ENCODE measurements at places on chromosomes 2 and 18. TPM values are rescaled to one million over a fixed set of nuclear protein-coding genes. Genes with fewer than 3 reads are reported as not detected.

The LAMA1 gene
- not detected for total RNA-seq

The STAMBP gene
- 39.8 TPM for total RNA-seq

The LOXHD1 gene
- total RNA-seq: 0.15 TPM

The OR6B2 gene
- total RNA-seq: not detected

The TEKT4 gene
- not detected for total RNA-seq

The KCNS3 gene
- 3.0 TPM for total RNA-seq

The ING5 gene
- 21.0 TPM for total RNA-seq

The CD207 gene
- total RNA-seq: 0.20 TPM

The CAPN14 gene
- total RNA-seq: 0.11 TPM

The RAB6C gene
- total RNA-seq: not detected

The MC5R gene
- not detected for total RNA-seq

GRCh38 chr2:68561372-68561771 is 82.0 kb upstream of the PROKR1 start:
- DNase-seq: no peak

GRCh38 chr2:64259312-64259711 is 115.1 kb upstream of the PELI1 start:
- peak; percentile 71 for DNase-seq

- no peak for DNase-seq
Measured at GRCh38 chr2:69114534-69114933, 101.6 kb downstream of the ANTXR1 start.

GRCh38 chr2:229802785-229803184 is 88.4 kb upstream of the DNER start:
- DNase-seq: no peak

- no peak for DNase-seq
Measured at GRCh38 chr2:28951910-28952835, 28.9 kb upstream of the TOGARAM2 start.

DNA sequence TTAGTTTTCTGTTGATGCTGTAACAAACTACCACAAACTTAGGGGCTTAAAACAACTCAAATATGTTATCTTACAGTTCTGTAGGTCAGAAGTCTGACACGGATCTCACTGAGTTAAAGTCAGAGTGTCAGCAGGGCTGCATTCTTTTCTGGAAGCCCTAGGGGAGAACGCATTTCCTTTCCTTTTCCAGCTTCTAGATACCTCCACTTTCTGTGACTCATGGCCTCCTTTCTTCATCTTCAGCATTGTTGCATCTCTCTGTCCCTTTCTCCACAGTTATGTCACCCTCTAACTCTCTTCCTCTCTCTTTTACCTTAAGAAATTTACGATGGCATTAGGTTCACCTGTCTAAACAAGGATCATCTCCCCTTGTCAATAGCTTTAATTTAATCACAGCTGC is 13.3 kb upstream of the PPP4R1 start:
- DNase-seq: no peak

GRCh38 chr2:121903037-121903689 is 147.7 kb downstream of the TSN start:
- peak; percentile 88 for DNase-seq

DNA sequence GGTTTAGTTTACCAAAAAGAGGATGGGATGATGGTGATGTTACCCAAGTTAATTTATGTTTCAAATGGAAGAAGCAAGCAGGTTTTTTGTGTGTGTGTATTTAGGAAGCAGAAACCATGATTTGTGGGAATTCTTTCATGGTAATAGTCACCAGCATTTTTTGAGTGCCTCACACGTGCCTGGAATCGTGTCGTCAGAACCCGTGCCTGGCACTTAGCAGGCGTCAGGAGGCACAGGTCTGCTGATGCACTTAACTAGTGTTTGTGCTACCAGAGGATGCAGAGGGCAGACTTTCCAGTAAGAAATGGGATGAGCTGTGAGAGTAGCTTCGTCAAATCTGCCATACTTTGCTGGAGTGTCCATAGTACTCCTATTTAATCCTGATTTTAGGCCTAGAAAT is 41.1 kb downstream of the LYPD6 start:
- DNase-seq: no peak

DNA sequence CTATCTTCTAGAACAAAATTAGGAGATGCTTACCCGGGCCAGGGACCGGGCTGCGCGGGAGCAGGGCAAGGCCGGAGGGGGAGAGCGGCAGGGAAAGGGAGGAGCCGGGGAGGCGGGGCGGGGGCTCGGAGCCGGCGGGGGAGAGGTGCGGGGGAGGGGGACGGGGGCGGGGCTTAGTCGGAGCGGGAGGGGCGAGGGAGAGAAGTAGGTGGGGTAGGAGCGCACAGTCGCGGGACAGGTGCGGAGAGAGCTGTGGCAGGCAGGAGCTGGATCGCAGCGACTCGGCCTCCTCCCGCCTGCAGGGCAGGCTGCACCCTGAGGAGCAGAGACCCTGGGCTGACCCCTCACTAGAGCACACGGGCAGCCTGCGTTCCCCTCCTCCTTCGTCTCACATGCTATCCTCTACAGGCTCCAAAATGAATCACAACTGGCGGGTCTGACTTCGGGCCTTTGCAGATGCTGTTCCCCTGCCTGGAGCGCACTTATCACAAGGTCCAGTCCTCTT is 290.3 kb downstream of the CELF4 start:
- no peak for DNase-seq

GRCh38 chr18:24609254-24609653 is 148.8 kb downstream of the HRH4 start:
- DNase-seq: no peak

DNA sequence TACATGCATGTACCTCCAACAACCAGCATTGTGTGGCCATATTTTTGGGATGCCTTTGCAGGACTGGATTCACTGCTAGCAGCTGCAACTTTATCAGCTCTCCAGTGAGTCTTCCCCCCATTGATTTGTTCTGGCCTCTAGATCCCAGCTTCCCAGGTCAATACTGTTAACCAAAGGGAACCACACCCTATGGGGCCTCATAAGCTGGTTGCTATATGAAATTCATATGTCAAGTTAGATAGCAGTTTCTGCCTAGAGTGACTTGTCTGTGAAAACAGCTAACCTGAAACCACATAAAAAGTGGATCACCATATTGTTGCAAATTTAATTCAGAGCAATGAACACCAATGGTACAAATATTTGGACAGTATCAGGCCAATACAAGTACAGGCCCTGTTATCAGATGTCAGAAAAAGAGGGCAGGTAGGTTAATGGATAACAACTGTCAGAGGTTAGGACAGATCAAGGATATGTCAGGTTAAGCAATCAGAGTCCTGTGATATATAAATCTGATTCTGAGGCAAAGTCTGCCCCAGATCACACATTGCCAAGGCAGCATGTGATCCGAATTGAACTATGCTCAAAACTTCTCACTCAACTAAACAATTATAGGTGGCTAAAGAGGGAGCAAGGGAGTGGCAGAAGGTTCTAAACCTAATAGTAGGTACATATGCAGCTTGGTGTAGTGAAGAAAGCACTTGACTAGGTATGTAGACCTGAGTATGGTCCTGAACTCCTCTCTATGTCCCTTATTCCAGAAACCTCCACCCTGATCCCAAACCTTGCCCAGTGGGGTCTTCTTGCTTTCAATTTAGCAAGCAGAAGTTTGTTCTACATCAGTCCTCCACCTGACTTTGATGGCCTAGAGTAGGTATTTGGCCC is 310.2 kb upstream of the STON1 start:
- no peak for DNase-seq

GRCh38 chr2:233681521-233682099 is at the start of gene UGT1A7:
Gene UGT1A7 (plus strand): TSS chr2:233681901. CDS start chr2:233681938, 37 bp downstream.
- no peak for DNase-seq

DNA sequence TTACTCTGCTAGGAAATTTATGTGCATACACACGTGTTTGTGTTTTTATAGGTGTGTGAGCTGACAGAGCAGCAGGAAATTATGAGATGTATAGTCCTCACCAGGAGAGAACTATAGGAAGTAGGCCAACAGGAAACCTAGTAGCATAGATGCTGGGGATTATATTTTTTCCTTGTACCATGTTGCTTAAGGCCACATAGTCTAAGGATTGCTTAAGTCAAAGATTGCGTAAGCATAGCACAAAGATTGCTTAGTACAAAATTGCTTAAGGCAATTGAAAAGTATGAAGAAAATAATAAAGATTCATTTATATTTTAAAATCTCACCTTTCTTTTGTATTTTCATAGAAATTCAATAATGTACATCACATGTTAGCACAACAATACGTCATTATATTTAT is 18.7 kb upstream of the CCDC102B start:
- DNase-seq: no peak

DNA sequence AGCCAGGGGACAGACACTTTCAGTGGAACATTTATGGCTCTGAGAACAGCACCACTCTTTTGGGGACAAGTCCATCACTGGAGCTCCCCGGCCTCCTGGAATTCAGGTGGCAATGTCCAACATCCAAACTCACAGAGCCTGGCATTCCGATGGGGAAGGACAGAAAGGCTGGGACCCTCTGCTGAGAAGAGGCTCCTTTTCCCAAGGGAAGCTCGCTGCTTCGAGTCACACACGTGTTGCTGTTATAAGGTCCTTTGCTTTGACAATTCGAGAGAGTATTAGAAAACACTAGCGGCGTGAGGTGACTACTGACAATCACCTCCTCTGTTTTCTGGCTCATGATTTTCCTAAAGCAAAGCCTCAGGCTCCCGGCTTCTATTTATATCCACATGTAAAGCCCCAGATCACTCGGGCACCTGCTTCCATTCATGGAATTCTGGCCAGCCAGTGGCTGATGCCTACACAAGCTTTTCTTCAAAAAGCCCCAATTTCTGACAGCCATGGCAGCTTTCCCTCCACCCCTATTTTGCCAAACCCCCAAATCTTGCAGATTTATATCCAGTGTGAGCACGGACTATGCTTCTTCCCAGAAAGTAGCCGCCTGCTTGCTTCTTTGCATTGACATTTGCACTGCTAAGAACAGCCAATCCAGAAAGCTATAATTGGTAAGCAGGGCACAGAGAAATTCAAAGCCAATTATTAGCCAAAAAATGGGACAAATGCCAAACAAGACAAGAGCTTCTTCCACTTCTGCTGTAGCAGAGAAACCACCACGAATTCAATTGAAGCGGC is 67.3 kb downstream of the NDUFA10 start:
- DNase-seq: no peak

DNA sequence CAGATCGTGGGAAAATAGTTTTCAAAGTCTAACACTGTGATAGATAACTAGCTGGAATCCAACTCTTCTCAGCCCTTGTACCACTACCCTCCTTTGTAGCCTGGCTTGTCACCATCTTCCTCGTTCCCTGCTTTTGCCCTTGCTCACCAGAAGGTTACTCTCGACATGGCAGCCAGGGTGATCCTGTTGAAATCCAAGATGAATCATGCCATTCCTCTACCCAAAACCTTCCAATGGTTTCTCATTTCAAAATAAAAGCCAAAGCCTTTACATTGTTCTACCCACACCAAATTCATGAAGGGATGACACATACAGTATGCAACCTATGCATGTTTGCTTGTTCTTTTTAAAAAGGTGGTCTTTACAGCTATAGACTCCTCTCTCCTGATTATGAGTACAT is 45.7 kb downstream of the STAT4 start:
- DNase-seq: no peak

DNA sequence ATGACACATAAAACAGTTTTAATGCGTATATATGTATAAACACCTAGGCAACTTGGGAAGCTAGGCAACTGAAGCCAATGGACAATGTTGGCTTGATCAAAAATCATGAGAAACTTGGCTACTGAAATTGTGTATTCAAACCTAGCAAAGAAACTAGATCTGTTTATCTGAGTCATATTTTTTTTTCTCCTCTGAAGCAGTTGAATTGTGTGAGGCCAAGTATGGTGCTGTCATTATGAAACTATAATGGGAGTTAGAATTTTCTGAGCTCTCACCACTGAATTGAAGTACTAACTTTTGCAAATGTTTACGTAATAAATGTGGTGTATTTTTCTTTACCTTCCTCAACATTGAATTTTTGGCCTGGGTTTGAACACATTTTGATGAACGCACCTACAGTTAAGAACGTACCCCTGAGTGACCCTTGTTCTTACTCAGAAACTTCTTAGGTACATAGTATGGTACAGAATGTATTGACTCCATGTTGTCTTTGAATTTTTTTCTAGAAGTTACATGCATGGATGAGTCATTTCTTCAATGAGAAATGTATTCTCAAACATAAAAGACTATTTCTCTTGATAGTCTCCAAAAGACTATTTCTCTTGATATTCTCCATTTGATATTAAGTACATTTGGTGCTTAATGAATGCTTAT is 23.8 kb downstream of the CD28 start:
- no peak for DNase-seq

- DNase-seq: no peak
Measured at GRCh38 chr2:59575191-59575590, 978.3 kb downstream of the BCL11A start.

GRCh38 chr2:30763151-30763660 is 44.0 kb downstream of the CAPN13 start:
- no peak for DNase-seq

DNA sequence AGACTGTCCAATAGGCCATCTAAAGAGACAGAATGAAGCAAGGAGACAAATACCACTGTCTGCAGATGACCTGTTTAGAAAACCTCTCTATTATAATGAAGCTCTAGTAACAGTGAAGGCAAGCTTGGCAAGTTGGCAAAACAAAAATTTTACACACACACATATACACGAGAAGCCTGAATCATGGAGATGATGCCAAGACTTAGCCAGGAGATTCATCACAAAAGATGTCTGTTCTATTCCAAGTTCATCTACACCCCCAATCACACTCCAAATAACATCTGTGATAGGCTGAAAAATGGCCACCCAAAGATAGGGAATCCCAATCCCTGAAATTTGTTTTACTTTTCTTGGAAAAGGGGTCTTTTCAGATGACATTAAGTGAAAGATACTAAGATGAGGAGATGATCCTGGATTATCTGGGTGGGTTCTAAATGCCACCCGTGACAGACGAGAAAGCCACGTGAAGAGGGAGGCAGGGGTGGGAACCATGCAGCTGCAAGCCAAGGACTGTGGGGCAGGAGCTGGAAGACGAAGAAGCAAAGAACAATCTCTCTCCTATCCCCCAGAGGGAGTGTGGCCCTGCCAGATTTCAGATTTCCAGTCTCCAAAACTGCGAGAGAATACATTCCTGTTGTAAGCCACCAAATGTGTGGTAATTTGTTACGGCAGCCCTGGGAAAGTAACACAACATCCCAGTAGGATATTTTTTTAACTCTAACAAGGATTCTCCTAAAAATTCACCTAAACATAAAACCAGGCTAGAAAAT is 20.0 kb downstream of the HDLBP start:
- no peak for DNase-seq

- DNase-seq: no peak
Measured at GRCh38 chr2:207747653-207748560, 21.8 kb downstream of the FZD5 start.

DNA sequence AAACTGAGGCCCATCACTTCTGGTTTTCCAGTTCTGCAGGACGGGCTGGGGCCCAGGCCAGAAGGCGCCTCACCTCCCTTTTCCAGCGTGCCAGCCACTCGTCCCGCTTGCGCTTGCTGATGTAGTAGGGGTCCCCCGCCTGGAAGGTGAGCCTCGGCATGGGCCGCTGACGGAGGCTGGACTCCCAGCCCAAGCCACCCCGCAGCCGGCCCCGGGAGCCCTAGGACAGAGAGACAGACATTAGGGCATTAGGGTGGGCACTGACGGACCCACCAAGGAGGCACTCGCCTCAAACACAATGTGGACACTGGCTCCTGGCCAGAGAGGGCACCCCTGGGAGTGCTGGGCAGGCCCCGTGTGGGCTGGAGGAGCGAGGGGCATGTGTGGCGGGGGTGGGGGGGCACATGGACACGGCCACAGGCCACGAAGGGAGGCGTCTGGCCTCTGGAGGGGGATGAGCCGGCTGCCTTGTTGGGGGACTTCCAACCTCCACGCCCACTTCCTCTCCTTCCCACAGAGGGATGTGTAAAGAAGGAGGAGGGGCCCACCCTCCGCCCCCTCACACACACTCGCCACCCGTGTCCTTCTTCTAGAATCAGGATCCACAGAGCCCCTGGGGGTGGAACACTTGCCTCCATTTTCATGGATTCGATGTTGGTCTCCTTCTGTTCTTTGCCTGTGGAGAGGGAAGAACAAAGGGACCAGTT is 66.7 kb downstream of the DNMT3A start:
- DNase-seq: peak; percentile 74

Data from right cardiac atrium (tissue), 5 donors.